Effector memory CD8-positive, alpha-beta T cell (primary cell): ENCODE measurements at places on chromosomes 7 and 10.

- peaks cover 41% of the 10 kb centered on the region for H3K36me3 ChIP-seq
- no peak for DNase-seq
- H3K27me3 ChIP-seq: no peaks in the 10 kb centered on the region
- peaks cover 4% of the 10 kb centered on the region for H3K4me1 ChIP-seq
- H3K27ac ChIP-seq: no peak overlapping the region
Measured at GRCh38 chr7:87511510-87511909, 36.0 kb upstream of the ABCB4 start.

DNA sequence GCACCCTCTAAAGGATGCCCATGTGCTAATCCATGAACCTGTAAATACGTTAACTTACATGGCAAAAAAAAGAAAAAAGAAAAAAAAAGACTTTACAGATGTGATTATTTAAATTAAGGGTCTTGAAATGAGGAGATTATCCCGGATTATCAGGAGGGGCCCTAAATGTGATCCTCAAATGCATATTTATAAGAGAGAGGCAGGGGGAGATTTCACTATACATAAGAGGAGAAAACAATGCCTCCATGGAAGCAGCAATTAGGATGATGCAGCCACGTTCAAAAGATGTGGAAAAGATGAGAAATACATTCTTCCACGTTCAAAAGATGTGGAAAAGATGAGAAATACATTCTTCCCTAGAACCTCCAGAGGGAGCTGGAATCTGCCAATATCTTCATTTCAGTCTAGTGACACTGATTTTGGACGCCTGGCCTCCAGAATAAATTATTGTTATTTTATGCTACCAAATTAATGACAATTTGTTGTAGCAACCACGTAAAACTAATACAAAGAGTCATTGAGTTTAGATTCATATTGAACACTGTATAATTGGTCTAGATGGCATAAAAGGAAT, 328.4 kb upstream of the GNAI1 start:
- no peaks in the 10 kb centered on the region for H3K27me3 ChIP-seq
- no peaks in the 10 kb centered on the region for H3K4me1 ChIP-seq
- no peak for DNase-seq

- DNase-seq: no peak
- peaks cover 81% of the 10 kb centered on the region for H3K27me3 ChIP-seq
- no peaks in the 10 kb centered on the region for H3K36me3 ChIP-seq
- H3K4me1 ChIP-seq: peaks cover 4% of the 10 kb centered on the region
Measured at GRCh38 chr10:132860532-132860931, 74.6 kb upstream of the NKX6-2 start.

GRCh38 chr10:11625019-11625735, 13.7 kb upstream of the USP6NL start:
- peaks cover 34% of the 10 kb centered on the region for H3K27me3 ChIP-seq
- H3K4me3 ChIP-seq: no peak overlapping the region
- DNase-seq: no peak
- no peak overlapping the region for H3K27ac ChIP-seq
- H3K4me1 ChIP-seq: no peaks in the 10 kb centered on the region

- H3K27me3 ChIP-seq: peaks cover 23% of the 10 kb centered on the region
- no peaks in the 10 kb centered on the region for H3K4me1 ChIP-seq
- H3K4me3 ChIP-seq: no peak overlapping the region
- H3K27ac ChIP-seq: no peak overlapping the region
- peaks cover 2% of the 10 kb centered on the region for H3K36me3 ChIP-seq
Measured at GRCh38 chr10:111338805-111339204, 262.0 kb downstream of the ADRA2A start.

DNA sequence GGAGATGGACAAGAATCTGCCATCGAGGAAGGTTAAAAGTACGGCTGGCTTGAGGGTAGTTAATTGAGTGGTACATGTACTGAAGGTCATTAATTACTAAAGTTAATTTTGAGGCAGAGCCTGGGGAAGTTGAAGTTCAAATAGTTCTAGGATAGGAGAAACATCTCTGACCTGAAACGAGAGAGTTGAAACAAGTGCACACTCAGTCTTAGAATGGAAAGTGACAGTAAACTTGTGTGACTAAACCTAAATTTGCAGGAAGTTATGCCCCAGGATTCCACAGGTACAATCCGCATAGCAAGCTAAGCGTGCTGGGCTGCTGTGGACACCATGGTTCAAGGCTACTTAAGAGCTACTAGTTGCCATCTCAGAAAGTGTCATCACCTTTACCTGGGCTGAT, 209.9 kb downstream of the CHCHD3 start:
- H3K36me3 ChIP-seq: peaks cover 3% of the 10 kb centered on the region
- no peak overlapping the region for H3K4me3 ChIP-seq
- no peak for DNase-seq
- no peaks in the 10 kb centered on the region for H3K27me3 ChIP-seq

- no peaks in the 10 kb centered on the region for H3K27me3 ChIP-seq
- peak overlapping the region; percentile 44 for H3K4me3 ChIP-seq
- no peak for DNase-seq
- no peak overlapping the region for H3K27ac ChIP-seq
- H3K36me3 ChIP-seq: peaks cover 43% of the 10 kb centered on the region
- peaks cover 37% of the 10 kb centered on the region for H3K4me1 ChIP-seq
Measured at GRCh38 chr10:63256009-63256773, 123.1 kb downstream of the NRBF2 start.

DNA sequence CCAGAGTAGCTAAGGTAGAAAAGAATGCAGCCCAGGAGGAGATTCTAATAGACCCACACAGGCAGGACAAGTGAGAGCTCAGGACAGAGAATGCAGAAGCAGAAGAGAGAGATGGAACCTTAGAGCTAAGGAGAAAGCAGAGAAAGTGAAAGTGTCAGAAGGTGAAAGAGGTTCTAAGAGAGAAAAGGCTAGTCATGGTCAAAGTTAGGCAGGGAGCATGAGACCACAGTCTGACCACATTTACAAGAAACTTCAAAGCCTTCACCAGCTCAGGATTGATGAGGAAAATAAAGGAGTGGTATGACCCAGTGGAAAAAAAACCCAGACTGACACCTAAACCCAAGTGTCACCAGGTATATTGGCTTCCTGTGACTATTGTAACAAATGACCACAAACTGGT, 131.8 kb upstream of the WDR11 start:
- no peak overlapping the region for H3K27ac ChIP-seq
- DNase-seq: no peak
- no peak overlapping the region for H3K4me3 ChIP-seq
- peaks cover 8% of the 10 kb centered on the region for H3K27me3 ChIP-seq
- H3K4me1 ChIP-seq: no peaks in the 10 kb centered on the region
